ENCODE measurements at places on chromosomes 1 and 21.

GRCh38 chr1:220843481-220844011, 35.7 kb upstream of the HLX start:
- no peak for DNase-seq

- DNase-seq: no peak
Observed at GRCh38 chr1:246534114-246534513, 27.0 kb upstream of the SMYD3 start.

DNA sequence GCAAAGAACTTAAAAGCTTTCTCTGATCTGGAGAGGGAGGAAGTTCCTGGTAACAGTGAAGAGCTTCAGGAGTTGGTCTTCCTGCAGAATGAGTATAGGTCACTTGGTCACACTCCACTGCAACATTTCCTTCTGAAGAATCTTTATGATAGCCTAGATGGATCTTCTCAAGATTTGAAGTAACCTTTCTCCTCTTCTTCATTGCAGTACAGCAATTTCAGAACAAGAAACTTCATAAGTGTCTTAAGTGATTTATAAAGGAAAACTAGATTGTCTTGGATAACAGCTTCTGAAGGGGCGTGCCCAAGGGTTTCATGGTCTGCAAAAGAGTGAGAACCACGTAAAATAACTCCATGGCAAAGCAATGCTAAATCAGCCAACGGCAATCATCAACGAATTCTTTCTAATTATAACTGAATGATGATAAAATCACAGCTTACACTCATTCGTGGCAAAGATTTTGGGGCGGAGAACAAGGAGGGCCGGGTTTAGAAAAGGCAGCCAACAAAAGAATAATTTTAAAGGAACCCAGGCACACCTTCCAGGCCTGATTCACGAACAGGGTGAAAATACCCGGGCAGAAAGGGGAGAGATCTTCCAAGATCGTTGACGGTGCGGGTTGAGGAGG, 53.9 kb upstream of the ASPM start:
- no peak for DNase-seq

- no peak for DNase-seq
Observed at GRCh38 chr21:14557413-14557812, 11.3 kb upstream of the SAMSN1 start.

DNA sequence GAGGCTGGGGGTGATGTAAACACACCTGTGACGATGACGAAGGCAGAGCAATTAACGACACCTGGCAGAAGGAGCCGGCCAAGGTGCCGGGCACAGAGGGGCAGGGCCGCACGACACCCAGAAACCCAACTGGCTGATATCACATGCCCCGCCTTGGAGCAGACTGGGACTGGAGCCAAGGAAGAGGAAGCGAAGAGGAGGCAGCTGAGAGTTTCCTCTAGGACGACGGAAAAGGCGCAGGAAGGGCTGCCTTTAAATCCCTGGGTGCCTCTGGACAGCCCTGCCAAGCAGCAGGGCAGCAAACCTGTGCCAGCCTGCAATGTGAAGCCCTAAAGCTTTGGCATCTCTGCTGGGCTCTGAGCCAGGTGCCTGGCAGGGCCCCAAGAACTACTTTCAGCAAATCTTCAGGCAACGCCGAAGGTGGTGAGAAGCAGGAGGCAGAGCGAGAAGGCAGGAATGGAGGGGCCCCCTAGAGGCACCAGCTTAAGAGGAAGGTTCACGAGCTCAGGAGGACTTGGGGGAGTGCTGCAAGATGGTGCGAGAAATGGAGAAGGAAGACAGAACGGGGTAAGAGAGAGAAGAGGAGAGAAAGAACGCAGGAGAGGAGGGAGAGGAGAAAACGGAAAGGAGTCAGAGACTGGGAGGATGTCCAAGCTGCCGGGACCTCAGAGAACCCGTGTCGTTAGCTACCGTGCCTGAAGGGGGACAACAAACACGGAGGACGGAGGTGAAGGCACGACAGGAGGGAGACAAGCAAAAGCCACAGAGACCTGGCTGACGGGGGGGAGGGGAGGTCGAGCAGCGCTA, 25.3 kb upstream of the PEF1 start:
- DNase-seq: peak; percentile 41

- no peak for DNase-seq
Observed at GRCh38 chr1:236799001-236799400, 3.9 kb downstream of the MTR start.

DNA sequence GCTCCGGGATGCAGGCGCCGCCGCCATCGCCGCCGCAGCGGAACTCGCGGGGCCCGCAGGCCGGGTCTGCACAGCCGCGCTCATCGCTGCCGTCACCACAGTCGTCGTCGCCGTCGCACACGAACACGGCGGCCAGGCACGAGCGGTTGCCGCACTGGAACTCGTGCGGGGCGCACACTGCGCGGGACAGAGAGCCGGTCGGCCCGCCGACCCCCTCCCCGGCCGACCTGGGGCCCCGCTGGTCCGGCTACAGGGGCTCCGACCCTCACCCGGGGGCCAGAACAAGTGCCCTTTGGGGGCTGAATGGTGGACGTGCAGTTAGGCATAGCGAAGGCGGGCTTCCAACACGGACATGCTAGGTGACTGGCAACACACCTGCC, 38.6 kb upstream of the MAGOH start:
- DNase-seq: no peak

DNA sequence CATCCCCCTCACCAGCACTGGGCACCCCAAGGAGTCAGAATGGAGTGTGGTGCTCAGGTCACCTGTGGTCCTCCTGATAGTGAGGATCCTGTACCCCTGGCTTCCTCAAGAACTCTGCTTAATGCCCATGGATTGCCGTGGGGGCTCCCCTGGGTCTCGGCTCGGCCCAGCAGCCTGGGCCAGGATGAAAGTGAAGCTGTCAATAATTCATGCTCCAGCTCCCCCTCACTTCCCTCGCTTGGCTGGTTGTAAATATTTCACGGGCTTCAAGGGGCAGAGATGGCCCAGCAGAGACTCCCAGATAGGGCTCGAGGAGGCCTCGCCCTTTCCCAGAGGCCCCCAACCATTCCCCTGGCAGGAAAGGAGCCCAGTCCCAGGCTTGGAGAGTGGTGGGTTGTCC, 42.6 kb upstream of the KCNA10 start:
- no peak for DNase-seq

DNA sequence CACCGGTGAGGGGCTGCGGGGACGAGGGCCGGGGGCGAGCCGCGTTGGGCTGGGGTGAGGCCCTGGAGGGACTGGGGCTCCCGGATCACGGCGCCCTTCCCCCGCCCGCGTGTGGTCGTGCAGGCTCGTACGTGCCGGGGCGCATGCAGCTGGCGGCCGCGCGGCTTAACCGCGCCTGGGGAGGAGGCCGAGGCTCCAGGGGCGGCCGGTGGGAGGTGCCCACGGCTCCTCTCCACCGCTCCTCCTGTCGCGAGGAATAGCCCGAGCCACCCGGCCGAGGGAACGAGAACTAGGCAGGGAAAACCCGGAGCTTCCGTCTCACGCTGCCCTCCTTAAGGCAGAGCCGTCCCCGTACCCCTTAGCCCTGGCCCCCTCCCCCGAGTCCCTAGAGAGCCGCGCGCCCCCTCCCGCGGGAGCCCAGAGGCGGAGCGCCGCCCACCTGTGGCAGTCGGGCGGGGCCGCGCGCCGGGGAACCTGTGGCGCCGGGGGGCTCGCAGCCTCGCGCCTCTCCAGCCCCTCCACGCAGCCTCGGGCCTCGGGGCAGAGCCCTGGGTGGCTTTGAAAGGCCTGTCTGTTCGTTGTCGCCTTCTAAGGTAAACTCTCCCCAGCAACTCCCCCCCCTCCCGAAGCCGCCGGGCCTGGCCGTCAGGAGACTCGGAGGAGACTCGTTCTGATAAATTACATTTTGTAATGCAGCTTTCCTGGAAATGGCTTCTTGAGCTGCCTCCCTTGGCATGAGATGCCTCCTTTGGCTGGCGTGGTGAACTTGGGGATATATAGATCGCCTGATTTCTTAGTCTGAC, 746 bp downstream of the AK4 start:
- DNase-seq: no peak

GRCh38 chr1:94864821-94865220, 44.7 kb downstream of the SLC44A3 start:
- DNase-seq: no peak

DNA sequence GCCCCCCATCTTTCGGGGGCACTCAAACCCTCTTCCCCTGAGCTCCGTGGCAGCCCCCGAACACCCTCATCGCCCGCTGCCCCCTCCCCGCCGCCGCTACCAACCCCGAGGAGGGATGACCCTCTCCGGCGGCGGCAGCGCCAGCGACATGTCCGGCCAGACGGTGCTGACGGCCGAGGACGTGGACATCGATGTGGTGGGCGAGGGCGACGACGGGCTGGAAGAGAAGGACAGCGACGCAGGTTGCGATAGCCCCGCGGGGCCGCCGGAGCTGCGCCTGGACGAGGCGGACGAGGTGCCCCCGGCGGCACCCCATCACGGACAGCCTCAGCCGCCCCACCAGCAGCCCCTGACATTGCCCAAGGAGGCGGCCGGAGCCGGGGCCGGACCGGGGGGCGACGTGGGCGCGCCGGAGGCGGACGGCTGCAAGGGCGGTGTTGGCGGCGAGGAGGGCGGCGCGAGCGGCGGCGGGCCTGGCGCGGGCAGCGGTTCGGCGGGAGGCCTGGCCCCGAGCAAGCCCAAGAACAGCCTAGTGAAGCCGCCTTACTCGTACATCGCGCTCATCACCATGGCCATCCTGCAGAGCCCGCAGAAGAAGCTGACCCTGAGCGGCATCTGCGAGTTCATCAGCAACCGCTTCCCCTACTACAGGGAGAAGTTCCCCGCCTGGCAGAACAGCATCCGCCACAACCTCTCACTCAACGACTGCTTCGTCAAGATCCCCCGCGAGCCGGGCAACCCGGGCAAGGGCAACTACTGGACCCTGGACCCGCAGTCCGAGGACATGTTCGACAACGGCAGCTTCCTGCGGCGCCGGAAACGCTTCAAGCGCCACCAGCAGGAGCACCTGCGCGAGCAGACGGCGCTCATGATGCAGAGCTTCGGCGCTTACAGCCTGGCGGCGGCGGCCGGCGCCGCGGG, 837 bp downstream of the FOXD3 start:
- DNase-seq: no peak

All from ascending aorta (tissue), 2 donors.